Nucleus accumbens (tissue), 56 donors: ENCODE measurements at places on chromosomes 4 and X.

GRCh38 chr4:62028745-62029144 is 828.6 kb downstream of the ADGRL3 start:
- DNase-seq = no peak

GRCh38 chr4:166459621-166460020 is 586.6 kb downstream of the TLL1 start:
- no peak for DNase-seq

DNA sequence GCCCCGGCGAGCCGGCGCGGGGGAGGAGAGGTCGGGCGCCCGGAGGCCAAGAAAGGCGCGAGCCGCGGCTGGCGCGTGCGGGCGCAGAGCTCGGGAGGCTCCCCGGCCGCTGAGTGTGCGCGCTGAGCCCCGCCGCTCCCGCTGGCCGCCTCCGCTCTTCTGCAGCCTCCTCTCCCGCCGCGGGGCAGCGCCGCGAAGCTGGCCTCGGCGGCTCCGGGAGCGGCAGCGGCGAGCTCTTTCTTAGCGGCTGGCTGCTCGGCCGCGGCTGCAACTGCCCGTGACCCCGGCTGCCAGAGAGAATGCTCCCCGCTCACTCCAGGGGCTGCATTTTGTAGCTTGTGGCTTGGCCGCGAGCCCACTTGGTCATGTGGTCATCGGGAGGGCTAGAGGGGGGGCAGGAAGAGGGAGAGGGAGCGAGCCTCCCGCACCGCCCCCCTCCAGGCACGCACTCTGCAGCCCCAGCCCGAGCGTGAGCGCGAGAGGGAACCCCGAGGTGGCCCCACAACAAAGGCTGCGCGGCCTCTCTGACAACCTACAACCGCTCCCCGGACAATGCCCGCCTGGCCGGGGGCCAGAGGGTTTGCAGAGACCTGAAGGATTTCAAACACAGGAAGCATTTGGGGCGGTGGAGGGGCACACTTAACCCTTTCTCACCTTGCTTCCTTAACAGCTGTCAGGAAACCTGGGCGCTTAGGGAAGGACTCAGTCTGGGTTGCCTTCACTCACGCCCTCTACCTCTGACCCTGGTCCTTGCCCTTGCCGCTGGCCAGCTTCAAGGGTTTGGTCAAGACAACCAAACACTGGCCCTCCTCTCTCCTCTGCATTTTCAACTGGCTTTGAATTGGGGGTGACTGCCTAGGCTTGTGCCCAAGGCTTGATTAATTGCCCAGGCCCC is at the start of gene APLN:
APLN (minus strand) TSS at position 305 of the 895 bp plus-strand sequence. CDS start 326 bp downstream, outside the sequence.
- peak; percentile 25 for DNase-seq

GRCh38 chr4:69563424-69563823 is 67.7 kb upstream of the UGT2B4 start:
- no peak for DNase-seq

- DNase-seq = no peak
Measured at GRCh38 chr4:19298998-19299397, 952.7 kb upstream of the SLIT2 start.

DNA sequence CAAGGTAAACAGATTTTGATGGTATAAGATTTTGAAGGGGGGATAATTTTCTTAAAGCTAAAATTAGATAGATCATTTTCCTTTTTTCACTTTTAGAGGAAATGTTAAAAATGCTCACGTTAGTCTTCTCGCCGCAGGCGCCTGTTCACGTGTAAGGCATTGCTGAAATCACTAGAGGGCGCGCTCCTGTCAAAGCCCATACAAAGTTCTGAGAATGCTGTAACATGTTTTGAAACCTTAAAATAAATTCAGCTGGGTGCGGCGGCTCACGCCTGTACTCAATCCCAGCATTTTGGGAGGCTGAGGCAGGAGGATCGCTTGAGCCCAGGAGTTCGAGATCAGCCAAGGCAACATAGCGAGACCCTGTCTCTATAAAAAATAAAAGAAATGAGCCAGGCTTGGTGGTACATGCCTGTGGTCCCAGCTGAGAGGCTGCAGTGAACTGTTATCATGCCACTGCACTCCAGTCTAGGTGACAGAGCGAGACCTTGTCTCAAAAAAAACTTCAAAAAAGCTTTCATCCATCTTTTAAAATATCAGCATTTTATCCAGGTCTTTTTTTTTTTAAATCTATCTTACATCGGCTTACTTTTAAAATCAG is 138.0 kb downstream of the RBMX2 start:
- DNase-seq = peak; percentile 29

GRCh38 chrX:148380107-148380506 is 120.3 kb upstream of the AFF2 start:
- no peak for DNase-seq
